Fibroblast of skin of left biceps (primary cell): ENCODE measurements at places on chromosomes 11 and 22.

GRCh38 chr22:30880181-30880601 lies 88.4 kb downstream of the MORC2 start:
- no peak for DNase-seq

- no peak for DNase-seq
These were observed 222.9 kb upstream of the ARHGAP20 start for GRCh38 chr11:110935018-110935640.

DNA sequence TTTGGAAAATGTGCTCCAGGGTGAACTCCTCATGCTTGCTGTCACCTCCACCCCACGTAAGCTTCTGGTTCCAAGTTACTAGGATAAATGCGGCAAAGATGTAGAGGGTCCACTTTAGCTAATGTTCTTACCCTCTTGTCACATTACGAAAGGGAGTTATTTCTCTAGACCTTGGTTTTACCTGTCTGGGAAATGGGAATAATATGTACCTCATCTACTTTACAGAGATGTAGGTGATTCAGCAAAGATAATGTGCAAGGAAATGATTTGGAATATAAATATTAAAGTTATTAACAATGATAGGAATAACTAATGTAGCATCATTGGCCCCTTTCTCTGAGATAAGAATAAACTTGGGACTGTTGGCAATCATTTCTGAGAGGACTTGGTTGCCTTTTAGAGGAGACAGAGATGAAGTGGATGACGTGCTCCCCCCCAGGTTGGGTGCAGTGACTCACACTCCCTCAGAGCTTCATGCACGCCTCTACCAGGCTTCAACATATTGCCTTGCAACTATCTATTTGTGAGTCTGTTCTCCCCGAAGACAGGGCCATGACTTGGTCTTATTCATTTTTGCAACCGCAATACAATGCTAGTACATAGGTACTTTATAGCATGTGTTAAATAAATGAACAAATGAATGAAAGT lies 97.1 kb downstream of the ME3 start:
- no peak for DNase-seq

- DNase-seq, result no peak
These were observed 577 bp upstream of the DKK3 start for GRCh38 chr11:12008790-12009616.

DNA sequence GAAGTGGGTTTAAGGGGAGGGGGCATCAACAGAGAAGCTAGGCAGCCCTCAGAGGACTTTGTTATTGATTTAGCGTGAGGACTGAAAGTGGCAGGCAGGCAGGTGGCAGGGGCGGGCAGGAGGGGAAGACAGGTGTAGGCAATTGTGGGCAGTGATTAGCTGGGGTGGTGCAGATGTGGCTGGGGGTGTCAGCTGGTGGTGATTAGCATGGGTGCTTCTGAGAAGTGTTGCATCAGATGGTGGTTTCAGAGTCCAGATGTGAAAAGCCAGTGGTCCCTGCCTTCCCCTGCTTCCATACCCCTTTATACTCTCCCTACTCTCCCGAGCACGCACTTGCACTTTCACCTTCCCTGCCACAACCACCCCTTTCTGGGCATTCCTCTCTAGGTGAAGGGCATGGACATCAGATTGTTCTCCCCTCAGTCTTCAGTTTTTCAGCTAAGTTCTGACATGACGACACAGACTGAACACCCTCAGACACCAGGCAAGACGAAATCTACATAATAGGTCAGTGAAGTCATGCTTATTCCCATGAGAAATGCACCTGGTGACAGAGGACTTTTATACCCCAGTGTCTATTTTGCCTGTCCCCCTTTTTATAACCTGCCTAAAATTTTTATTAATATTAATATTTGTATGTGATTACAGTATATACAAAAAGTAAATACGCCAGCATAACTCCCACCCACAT lies 435.7 kb upstream of the CADM1 start:
- no peak for DNase-seq

DNA sequence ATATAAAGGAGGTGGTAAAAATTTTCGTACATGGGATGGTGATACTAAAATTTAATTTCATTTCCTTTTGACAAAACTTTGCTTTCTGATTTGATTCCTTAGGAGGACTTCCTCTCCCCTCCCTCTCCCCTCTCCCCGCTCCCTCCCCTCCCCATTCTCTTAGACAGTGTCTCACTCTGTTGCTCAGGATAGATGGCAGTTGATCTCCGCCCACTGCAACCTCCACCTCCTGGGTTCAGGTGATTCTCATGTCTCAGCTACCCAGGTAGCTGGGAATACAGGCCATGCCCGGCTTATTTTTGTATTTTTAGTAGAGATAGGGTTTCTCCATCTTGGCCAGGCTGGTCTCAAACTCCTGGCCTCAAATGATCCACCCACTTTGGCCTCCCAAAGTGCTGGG lies 15.9 kb downstream of the TRIM44 start:
- no peak for DNase-seq

DNA sequence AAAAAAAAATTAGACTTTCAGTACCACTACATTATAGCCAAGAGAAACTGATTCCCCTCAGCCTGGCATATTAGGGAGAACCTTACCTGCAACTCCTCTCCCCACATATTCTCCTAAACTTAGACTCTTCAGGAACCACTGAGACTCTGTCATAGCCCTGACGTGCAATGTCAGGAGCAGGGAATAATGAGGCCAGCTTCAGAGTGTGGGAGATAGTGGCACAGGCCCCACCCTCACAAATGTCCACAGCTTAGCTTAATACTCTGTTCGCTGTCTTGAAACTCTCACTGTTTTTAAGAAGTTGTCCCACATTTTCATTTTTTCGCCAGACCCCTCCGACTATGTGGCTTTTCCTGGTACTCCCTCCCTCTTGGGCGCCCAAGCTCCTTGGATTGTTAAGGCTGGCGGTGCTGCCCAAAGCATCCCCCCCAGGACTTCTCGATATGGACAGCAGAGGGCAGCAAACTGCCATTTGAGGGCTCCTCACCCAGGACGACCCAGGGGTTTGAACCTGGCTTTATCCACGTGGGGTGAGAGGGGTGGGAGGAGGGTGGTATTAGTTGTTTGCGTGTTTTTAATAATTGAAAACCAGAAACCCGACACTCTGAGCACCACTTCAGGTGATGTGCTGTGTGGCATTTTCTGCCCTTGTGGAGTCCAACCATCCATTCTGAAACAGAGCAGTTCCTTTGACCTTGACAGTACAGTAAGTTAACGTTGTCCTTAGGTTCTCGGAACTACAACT lies 45.2 kb upstream of the RASSF10 start:
- DNase-seq, result peak; percentile 23

- DNase-seq, result no peak
These were observed 219.9 kb downstream of the HIPK3 start for GRCh38 chr11:33476945-33477606.

DNA sequence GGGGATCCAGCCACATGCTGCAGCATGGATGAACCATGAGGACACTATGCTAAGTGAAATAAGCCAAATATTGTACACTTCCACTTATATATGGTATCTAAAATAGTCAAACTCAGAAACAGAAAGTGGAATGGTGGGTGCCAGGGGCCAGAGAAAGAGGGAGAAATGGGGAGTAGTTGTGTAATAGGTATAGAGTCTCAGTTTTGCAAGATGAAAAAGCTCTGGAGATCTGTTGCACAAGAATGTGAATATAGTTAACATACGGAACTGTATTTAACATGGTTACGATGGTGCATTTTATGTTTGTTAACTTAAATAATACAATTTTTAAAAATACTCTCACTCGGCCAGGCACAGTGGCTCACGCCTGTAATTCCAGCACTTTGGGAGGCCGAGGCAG lies 21.2 kb downstream of the GDPD5 start:
- DNase-seq, result no peak

DNA sequence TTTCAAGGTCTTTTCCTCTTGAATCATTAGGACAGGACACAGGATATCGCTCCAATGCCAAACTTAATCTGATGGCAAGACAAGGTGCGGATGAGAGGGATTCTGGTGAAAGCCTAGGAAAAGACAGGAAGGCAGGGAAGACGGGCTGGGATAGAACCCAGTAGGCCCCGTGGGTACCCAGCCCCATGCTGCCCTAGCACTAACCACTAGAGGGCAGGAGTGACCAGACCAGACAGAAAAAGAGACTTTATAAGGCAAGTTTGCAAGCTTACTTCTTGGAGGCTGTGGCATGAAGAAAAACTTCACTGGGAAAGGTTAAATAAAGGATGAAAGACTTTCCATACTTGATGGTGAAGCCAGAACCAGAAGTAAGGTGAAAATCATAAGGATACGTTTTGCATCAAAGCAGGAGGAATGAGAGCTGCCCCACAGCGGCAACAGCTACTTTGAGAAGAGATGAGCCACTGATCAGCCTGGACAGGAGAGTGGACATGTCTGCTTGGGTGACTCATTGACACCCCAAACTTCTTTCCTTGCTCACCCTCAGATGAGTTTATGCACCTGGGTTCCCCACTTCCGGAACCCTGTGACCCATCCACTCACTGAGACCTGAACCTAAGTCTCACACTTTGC lies 39.8 kb downstream of the SYN3 start:
- DNase-seq, result no peak

GRCh38 chr11:75233754-75234172 lies 6.8 kb upstream of the TPBGL start:
- no peak for DNase-seq

- no peak for DNase-seq
These were observed 18.9 kb downstream of the MYRF start for GRCh38 chr11:61771195-61771894.

DNA sequence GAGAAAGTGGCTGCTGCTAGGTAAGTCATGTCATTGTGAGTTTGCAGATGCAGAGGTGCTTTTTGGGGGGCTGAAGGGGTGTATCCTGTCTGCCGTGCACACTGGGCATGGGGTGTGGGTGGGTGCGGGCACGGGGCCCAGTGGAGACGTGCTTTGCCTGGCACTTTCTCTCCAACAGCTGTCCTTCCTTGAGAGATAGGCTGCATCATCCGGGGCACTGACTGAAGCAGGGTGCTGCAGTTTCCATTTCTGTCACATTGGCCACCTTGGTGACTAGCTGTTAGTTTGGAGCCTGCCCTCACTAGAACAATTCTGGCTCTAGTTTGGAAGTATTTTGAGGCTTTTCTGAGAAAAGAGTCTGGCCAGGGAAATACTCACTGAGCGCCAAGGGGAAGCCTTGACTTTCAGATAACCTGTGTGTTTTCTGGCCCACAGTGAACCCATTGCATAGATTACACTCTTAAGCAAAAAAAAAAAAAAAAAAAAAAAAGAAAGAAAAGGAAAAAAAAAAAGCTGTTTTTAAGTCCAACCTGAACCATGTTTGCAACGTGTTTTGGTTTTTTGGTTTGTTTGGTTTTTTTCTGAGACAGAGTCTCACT lies 219.2 kb downstream of the NAV2 start:
- DNase-seq, result no peak

GRCh38 chr11:61172356-61172755 lies 11.1 kb upstream of the VPS37C start:
- no peak for DNase-seq

DNA sequence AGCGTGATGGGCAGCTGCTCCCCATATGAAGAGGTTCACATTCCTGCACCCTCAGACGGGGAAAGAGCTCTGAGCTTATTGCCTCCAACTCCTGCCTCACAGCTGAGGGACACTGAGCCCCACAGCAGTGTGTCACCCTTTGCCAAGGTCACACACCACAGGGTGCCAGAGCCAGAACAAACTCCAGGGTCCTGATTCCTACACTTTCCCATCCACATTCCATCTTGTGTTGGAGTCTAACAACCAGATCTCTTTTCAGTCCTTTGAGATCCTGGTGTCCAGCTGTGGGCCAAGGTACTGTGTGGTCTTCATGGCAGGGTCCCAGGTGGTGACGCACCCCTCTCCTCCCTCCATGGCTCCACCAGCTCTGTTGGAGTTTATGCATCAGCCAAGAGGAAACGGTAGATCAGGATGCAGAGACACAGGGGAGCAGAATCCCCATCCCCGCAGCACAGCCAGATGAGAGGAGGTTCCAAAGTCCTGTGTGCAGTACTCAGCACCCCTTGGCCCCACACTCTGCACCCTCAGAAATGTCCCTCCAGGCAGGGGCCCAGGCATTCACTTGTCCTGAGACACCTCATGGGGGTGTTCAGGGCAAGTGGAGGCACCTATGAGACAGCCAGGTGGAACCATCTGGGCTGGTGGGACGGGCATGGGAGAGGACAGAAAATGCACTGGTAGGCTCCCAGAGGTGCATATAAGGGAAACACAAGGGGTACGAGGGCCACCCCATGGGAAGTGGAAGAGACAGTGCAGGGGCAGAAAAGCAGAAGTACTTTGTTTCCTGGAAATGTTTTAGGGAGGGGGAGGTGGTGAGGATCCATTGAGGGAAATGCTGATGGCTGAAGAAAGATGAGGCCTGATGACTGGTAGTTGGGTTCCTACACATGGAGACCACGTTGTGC lies 32.6 kb upstream of the GNAZ start:
- DNase-seq, result no peak

DNA sequence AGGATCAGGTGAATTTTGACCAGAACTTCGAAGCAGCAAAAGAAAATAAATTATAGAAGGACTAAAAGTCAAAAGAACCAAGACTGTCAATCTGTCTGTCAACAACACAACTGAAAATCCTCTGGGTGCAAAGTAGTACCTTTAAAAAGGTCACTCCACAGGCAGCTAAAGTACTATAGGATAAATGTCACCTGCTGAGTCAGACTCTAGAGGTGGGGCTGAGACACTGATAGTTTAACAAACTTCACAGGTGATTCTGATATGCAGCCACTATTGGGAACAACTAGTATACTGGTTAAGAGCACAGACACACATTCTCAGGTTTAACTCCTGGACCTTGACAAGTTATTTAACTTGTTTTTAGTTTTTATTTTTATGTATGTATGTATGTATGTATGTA lies 107.3 kb downstream of the FCHSD2 start:
- no peak for DNase-seq

DNA sequence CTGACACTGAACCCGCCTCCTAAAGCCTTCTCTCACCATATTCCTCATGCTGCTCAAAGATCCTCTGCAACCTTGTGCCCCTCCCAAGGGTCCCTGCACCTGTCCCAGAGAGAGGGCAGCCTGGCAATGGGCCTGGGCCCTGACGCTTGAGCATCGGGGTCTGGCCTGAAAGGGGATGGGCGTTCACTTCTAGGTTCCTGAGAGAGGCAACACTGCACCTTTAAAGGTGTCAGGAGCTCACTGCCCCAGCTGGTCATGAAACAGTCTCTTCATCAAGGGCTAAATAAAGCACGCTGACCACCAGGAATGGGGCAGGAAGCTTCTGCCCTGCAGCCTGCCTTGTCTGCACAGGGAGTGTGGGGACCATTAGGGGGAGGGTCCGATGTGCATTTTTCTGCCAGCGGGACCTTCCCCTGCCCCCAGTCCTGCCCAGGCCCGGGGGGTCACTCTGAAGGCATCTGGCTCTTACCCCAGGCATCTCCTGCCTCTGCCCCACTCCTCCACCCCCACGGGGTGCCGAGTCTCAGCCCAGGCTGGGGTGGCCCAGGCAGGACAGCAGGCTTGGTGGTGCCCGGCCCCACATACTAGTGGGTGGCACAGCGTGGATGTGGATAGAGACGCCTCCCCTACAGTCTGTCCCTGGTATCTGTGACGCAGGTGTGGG lies 3.5 kb downstream of the C11orf21 start:
- DNase-seq, result no peak

DNA sequence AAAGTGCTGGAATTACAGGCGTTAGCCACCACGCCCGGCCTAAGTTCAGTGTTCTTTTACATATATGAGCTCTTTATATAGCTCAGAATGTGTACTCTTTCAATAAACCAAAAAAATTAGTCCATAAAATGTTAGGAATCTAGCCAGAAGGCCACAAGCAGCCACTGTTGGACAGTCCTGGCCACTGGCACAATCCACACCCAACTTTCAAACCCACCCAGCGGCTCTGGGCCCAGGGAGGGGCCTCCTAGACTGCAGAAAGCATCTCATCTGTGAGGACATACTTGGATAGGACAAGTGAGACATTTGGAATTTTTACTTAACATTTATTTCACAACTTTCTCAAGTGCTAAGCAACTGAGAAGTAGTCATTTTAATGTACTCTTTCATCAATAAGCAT lies 6.4 kb downstream of the PACSIN2 start:
- DNase-seq, result no peak
